ENCODE measurements at places on chromosomes 16 and 17. TPM values are rescaled to one million over a fixed set of nuclear protein-coding genes. Genes with fewer than 3 reads are reported as not detected.
A peak's percentile ranks its signal among the peaks of the same experiment; 100 is the strongest.

The CLEC19A gene
- not detected for polyA plus RNA-seq

The HOXB4 gene
- not detected for polyA plus RNA-seq

The CDC27 gene
- 80.7 TPM for polyA plus RNA-seq

The ITGB4 gene
- polyA plus RNA-seq: 14.5 TPM

DNA sequence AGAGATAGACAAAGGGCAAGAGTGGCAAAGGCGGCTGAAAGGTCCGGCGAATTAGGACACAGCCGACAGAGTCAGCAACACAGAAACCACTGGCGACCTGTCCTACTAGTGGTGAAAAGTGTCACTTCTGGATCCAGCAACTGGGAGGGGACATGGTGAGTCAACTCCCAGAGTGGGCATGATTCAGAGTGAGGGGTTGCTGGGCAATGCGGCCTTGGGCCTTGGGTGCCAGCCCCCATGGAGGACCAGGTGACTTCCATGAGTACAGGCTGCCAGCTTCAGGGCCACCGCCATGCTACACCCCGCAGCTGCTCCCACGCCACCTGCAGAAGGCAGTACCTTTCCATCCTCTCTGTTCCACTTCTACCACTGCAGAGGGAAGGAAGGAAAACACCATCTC lies 110.6 kb downstream of the ZFHX3 start:
- peak; percentile 49 for DNase-seq

DNA sequence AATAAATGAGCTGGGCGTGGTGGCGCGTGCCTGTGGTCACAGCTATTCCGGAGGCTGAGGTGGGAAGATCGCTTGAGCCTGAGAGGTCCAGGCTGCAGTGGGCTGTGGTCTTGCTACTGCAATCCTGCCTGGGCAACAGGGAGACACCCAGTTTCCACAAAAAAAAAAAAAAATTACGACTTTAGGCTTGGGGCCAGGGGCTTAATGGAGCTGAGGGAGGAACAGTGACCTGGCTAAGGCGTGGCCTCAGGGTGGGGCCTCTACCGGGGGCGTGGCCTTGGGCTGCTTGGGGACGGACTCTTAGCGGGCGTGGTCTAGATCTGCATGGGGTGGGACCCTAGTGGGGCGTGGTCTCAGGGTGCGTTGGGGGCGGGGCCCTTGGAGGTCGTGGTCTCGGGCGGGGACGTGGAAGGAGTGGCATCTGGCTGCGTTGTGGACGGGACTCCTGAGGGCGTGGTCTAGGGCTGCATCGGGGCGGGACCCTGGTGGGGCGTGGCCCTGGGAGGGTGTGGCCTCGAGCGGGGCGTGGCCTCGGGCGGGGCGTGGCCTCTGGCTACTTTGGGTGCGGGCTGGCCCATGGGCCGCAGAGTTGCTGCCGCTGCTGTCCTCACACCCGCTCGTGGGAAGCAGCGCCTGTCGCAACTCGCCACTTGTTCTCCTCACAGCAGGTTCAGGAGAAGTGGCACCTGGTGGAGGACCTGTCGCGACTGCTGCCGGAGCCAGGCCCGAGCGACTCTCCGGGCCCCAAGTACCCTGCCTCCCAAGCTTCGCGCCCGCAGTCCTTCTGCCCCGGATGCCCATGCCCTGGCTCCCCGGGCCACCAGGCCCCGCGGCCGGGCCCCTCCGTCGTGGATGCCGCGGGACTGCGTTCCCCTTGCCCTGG lies 5.8 kb upstream of the C17orf99 start:
- DNase-seq: peak; percentile 96

DNA sequence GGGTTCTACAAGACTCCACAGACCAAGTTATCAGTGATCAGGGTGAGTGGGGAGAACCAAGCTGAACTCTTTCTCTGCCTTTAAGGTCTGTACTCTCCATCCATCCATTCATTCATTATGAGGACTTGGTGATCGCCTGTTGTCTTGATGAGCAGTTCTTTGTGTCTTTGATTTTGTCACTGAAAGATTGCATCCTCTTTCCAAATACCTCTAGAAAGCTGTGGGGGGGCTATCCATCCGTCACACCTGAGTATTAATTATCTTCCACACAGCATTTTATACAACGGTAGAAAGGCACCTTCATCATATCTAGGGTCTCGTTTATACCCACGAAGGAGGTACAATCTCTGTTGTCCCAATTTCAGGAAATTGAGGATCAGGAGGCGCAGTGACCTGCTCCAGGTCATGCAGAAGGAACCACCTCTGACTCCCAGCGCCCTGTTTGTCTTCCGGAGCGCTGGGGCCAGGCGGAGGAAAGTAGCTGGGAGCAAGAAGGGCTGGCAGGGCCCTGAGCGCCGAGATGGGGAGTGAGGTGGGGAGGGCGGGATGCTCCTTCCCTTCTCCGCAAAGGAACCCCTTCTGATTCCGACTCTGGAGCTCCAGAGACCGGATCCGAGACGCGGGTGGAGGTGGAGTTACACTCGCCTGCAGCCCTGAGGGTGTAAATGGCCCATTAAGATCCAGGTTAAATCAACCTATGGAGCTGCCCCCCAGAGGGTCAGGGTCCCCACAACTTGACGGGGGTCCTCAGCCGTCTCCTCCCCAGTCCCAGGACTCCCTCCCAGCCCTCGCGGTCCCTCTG lies 605 bp upstream of the ABAT start:
- DNase-seq: no peak

- no peak for DNase-seq
These were observed 90.3 kb downstream of the KATNIP start for GRCh38 chr16:27640277-27640600.

GRCh38 chr16:79422064-79422463 lies 178.5 kb downstream of the MAF start:
- no peak for DNase-seq

GRCh38 chr16:424033-424622 lies 1.3 kb upstream of the RAB11FIP3 start:
- DNase-seq: peak; percentile 30

GRCh38 chr16:64240586-64240985 lies 881.3 kb downstream of the CDH11 start:
- no peak for DNase-seq

- DNase-seq: no peak
These were observed 68.6 kb downstream of the ZZEF1 start for GRCh38 chr17:4073983-4074830.

- no peak for DNase-seq
These were observed 14.2 kb downstream of the USP36 start for GRCh38 chr17:78826421-78826820.

- peak; percentile 92 for DNase-seq
These were observed at the start of gene TMED6 for GRCh38 chr16:69351309-69352027. Gene TMED6, minus strand, starts transcription at chr16:69351786. Its CDS starts 33 bp downstream, at chr16:69351753.
